ENCODE measurements at places on chromosomes 7 and 10.

- DNase-seq: no peak
Observed at GRCh38 chr7:138289864-138290263, 170.2 kb upstream of the TRIM24 start.

GRCh38 chr7:98496618-98497017 lies 95.7 kb upstream of the BAIAP2L1 start:
- DNase-seq: no peak

GRCh38 chr10:75019370-75019769 lies 92.1 kb upstream of the SAMD8 start:
- DNase-seq: no peak

- no peak for DNase-seq
Observed at GRCh38 chr10:127612-128432, 7.4 kb upstream of the ZMYND11 start.

- DNase-seq: no peak
Observed at GRCh38 chr7:102094316-102094650, 192.4 kb upstream of the SH2B2 start.

DNA sequence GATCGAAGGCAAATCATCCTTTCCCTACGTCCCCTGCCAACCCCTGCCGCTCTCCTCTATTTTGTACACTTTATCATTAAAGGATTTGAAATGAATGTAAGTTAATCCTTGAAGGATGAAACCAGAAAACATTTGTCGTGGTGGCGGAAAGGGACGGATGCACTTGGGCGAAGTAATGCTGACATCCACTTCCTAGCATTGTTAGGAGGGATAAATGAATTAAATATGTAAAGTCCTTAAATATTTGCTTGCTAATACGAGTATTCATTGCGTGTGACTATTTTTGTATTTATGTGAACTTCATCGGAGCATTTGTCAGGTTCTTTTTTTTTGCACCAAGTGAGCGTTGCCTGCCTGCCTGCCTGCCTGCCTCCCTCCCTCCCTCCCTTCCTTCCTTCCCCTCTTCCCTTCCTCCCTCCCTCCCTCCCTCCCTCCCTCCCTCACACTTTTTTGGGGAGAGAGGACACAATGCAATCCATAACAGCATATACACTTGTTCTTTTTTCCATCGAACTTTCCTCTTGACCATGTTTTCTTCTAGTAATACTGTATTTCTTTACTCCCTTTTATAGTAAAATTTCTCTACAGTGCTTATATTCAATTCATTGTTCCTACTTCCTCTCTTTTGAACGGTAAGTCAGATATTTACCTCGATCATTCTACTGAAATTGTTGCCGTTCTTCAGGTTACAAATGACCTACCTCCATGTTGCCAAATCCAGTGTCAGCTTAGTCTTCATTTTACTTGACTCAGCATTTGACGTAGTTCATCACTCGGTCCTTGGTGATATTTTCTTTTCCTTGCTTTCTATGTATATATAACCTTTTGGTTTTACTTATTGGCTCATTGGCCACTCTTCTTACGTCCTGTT lies 831 bp downstream of the CCDC7 start:
- DNase-seq: no peak

DNA sequence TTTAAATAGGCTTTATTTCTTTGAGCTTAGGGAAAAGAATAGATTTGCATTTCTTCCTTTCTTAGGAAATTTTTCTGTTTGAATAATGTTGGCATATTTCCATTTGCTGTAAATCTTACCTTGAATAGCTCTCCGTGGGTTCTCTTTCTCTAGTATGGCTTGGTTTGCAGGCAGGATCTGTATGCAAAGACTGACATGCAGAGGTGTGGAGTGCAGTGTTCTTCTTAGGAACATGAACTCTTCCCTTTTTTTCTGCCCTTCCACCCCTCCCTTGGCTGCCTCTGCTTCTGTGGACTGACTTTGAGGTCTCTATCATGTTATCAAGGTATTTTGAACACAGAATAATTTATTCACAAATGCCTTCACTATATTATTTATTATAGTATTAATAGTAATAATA lies 222.8 kb downstream of the LHFPL3 start:
- DNase-seq: no peak
